ENCODE measurements at places on chromosomes 3 and 15.

- no peak for DNase-seq
These were observed 555.1 kb upstream of the NAALADL2 start for GRCh38 chr3:174303907-174304560.

DNA sequence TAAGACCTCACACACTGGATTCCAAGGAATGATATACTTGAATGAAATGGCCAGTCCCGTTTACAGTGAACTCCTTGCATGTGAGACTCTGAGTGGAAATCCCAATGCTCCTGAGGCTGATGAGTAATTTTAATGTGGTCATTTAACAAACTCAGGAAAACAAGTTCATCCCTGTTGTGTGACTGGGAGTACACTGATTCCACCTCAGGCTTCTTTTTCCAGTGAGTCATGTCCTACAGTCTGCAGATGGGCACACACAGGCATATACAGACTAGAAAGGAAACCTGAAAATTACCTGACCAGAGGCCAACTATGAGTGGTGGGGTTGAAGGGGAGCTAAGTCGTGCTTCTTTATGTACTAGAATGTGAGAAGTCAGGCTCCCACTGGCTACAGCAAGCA lies 5.8 kb downstream of the SQOR start:
- no peak for DNase-seq

GRCh38 chr3:197031315-197032285 lies 2.0 kb upstream of the MELTF start:
- DNase-seq, result no peak

DNA sequence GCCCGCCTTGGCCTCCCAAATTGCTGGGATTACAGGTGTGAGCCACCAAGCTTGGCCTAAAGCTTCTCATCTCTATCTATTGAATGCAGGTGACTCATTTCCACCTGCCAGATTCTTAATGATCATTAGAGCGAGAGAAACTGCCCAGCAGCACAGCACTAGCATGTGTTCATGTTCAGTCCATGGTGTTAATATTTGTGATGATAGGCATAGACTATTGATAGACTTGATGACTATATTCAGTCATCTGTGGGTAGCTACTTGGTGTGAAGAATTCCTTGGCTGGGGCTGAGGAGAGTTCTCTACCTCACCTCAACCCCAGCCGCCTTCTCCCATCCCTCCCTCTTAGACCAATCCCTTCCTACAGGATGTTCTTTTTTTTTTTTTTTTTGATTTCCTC lies 60.0 kb downstream of the ST6GAL1 start:
- DNase-seq, result no peak

GRCh38 chr15:98647774-98648653 lies at the start of gene IGF1R:
Gene IGF1R, plus strand, starts transcription at chr15:98648539. Its CDS starts 1,043 bp downstream, at chr15:98649582.
- peak; percentile 73 for DNase-seq

DNA sequence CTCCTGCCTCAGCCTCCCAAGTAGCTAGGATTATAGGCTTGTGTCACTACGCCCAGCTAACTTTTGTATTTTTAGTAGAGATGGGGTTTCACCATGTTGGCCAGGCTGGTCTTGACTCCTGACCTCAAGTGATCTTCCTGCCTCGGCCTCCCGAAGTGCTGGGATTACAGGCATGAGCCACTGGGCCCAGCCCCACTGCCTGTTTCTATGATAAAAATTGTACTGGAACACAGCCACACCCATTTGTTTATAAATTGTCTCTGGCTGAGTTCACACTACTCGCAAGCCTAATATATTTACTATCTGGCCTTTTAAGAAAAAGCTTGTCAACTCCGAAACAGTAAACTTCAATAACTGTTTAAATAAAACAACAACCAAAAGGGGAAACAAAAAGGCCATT lies 309.4 kb upstream of the WNT5A start:
- no peak for DNase-seq

DNA sequence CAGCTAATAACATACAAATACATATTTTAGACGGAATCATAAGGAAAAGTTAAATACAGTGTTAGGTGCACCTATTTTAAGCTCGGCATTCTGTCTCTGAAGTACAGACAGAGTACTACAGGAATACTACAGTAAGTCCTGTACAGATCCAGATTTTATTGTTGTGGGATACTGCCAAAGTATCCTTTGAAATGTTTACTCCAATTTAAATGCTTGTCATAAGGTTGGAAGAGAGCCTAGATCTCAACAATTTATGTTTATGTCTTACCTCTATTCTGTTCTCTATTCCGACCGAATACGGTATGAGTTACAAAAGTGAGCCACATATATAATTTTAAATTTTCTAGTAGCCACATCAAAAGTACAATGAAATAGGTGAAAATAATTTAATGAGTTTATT lies 25.3 kb downstream of the PLD1 start:
- no peak for DNase-seq

- no peak for DNase-seq
These were observed 50.4 kb downstream of the DNAH1 start for GRCh38 chr3:52366527-52366926.

- no peak for DNase-seq
These were observed 43.6 kb downstream of the HMG20A start for GRCh38 chr15:77464129-77464865.

DNA sequence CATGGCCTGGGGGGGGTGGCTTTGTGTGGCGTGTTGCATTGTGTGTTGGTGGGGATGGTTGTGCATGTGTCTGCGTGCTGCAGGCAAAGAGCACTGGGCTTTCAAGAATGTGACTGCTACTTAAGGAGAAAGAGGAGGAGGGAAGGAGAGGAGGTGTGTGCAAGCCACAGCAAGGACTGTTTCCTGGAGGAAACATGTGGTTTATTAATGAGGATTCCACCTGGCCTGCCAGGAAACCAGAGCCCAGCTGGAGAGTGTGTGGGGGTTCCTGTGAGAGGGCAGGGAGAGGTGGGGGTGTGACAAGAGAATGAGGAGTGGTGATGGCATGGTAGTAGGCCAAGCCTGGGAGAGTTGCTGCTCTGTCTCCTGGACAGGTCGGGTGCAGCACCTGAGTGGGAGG lies 258.1 kb upstream of the ROPN1 start:
- DNase-seq, result no peak

DNA sequence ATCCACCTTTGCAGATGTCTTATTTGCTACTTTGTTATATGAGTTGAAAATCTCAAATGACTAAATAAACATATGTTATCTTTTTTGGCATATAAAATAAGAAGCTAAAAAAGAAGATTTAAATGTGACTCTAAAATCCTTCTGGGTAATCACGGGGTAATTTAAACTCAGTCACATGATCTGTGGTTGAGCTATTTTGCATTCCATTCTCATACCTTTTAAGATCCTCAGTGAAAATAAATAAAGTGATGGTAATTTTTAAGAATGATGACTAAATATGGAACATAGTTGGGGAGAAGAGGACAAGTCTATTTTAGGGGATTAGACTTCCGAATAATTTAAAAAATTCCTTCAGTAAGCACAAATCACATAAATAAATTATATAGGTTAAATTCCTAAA lies 1076.8 kb downstream of the TUSC7 start:
- no peak for DNase-seq

GRCh38 chr15:78751602-78751979 lies 59.7 kb downstream of the ADAMTS7 start:
- DNase-seq, result no peak

GRCh38 chr3:187808527-187808895 lies 63.2 kb upstream of the BCL6 start:
- no peak for DNase-seq

GRCh38 chr3:48256557-48256956 lies 15.7 kb downstream of the ZNF589 start:
- DNase-seq, result no peak

- no peak for DNase-seq
These were observed 158.4 kb downstream of the FHIT start for GRCh38 chr3:61092870-61093269.

GRCh38 chr3:187986514-187986934 lies 167.4 kb upstream of the LPP start:
- DNase-seq, result peak; percentile 33

DNA sequence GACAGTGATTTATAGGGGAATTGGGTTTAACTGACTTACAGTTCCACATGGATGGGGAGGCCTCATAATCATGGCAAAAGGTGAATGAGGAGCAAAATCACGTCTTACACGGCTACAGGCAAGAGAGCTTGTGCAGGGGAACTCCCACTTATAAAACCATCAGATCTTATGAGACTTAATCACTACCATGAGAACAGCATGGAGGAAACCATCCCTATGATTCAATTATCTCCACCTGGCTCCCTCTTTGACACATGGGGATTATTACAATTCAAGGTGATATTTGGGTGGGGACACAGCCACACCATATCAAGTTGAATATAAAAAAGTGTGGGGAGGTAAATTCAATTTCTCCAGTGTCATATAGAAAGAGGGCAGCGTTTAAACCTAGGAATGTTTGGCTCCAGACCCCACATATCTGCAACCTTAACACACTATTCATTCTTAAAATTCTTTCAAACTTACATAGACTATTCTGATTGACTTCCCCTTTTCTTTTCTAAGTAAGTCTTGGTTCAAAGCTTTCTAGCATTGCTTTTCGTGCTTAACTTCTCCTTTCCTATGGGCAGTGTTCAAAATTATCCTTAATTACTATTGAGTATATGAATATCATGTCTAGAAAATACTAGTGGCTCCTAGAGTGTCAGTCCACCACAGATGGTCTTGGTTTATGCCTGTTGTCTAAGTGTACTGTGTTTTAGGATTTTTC lies 446.7 kb upstream of the GBE1 start:
- DNase-seq, result no peak

- DNase-seq, result no peak
These were observed 672.3 kb downstream of the FHIT start for GRCh38 chr3:60578936-60579335.

DNA sequence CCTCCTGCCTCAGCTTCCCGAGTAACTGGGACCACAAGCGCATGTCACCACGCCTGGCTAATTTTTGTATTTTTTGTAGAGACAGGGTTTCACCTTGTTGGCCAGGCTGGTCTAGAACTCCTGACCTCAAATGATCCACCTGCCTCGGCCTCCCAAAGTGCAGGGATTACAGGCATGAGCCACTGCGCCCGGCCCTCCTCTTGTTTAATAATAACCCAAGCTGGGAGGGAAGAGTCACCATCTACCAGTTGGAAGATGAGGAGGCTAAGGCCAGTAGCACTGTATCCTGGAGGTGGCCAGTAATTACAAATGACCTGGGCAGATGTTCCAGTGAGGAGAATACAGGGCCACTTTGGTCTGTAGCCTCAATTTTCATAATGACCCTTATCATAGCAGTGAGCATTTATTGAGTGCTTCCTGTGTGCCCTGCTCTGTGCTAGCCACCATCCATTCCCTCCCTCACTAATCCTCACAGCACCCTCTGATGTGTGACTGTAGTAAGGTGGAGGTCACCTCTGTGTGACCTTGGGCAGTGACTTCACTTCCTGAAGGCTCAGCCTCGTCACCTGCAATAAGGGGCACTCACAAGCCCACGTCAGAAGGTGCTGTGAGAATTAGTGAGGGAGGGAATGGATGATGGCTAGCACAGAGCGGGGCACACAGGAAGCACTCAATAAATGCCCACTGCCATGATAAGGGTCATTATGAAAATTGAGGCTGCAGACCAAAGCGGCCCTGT lies 64.2 kb downstream of the ABTB1 start:
- no peak for DNase-seq

DNA sequence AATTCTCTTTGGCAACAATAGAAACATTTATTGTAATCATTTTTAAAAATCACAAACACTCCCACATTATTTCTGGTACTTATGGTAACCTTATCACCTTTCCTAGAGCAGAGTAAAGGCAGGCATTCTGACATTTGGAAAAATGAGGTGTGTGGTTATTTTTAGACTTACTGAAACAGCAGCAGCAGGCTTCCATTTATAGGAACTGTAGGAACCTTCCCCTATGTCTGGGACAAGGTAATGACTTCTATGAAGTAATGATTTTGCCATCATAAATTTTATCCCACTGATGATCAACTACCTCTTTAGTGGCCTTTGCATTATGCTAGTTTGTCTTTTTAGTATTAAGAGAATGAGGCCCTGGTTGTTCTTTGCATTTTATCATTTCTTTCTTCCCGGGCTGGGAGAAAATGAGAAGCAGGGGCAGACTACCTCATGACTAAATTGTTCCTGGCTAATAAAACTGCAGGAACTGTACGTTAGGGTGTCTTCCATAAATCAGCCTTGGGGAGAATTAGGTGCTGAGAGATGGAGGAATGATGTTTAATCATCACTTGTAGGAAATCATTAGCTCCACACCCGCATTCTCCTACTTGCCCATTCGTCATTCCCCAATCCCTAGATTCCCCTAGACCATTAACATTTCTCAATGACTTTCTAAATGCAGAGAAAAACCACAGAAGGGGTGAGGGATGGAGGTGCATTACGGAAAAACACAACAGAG lies 680.3 kb downstream of the AGBL1 start:
- no peak for DNase-seq
